Caki2 (cell line): ENCODE measurements at places on chromosomes 12 and 14. TPM values are rescaled to one million over a fixed set of nuclear protein-coding genes. Genes with fewer than 3 reads are reported as not detected.

The LALBA gene
- not detected in 2 replicates for total RNA-seq

The P2RX2 gene
- total RNA-seq, result not detected in 2 replicates

The CCDC197 gene
- total RNA-seq, result not detected in 2 replicates

The NDUFA12 gene
- 104 and 132 TPM in 2 replicates for total RNA-seq

The NTF3 gene
- total RNA-seq, result not detected in 2 replicates

The RPS6KL1 gene
- total RNA-seq, result 2.9 and 4.5 TPM in 2 replicates

The USP5 gene
- total RNA-seq, result 171 and 174 TPM in 2 replicates

The CHMP4A gene
- total RNA-seq, result 23.3 and 52.2 TPM in 2 replicates

The WNT1 gene
- total RNA-seq, result not detected in 2 replicates
